ENCODE measurements at places on chromosomes 5 and 9.
A peak's percentile ranks its signal among the peaks of the same experiment; 100 is the strongest.

GRCh38 chr5:156383510-156384265, 56.7 kb downstream of the SGCD start:
- no peak for DNase-seq

- no peak for DNase-seq
These were observed 761.7 kb upstream of the ARRDC3 start for GRCh38 chr5:92144824-92145223.

GRCh38 chr9:4021621-4022213, 278.2 kb downstream of the GLIS3 start:
- no peak for DNase-seq

- DNase-seq: no peak
These were observed 17.4 kb upstream of the PITX1 start for GRCh38 chr5:135051399-135051798.

DNA sequence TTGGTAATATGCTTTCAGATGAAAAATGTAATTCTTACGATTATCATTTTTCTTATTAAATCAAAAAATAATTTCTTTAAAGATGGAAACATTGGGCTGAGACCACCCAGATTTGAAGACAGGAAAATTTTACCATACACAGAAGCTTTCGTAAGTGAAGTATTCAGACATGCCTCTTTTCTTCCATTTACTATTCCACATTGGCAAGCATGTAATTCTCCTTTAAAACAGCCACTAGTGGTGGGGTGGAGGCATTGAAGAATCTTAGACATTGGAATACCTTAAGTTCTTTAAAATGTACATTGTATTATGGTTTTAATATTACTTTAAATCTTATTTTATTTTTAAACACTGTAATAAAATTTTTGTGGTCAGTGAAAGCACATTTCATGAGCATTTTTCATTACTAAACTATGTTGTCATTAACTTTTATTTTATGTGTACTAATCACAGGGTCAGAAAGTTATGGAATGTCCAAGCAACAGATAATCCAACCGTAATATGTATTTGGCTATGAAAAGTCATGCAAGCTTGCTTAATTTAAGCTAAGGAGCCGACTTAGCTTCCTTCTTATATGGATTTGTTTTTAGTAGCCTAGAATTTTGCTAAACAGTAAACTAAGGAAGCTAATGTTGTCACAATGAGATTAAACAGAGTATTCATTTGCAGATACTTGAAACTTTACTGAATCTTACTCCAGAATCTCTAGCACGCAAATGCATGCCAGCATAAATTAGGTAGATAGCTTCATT, 97.4 kb upstream of the ALDH1A1 start:
- DNase-seq: no peak

- DNase-seq: peak; percentile 54
These were observed 41.9 kb upstream of the SLC36A1 start for GRCh38 chr5:151405334-151406160.

GRCh38 chr5:111748304-111748763, 8.7 kb downstream of the NREP start:
- peak; percentile 8 for DNase-seq

DNA sequence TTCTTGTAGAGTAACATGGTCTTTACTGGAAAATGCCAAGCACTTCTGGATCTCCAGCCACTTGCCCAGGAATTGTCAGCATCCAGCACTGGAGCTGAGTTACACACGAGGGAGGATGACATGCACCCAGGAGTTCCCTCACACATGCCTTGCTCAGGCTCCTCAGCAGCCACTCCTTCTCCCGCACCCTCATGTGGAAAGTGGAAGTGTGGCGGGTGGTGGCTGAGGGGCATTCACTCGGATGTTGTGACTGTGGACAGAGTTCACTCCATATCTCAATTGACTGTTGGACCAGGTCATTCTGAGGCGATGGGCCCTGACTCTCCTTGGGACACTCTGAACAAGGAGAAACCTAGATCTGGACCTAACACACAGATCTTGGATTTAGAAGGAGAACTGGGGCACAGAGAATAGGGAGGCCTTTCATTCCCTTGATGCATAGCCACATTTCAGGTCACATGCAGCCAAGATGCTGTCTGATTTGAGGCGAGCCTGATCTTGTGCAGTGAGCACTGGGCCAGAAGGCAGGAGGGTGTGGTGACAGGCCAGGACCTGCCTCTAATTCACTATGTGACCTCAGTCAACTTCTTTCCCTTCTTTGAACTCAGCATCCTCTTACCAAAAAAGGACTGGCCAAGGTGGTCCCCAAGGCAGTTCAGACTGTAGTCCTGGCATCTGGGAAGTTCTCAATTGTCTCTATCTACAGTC, 62.1 kb downstream of the CYSTM1 start:
- no peak for DNase-seq

- DNase-seq: peak; percentile 77
These were observed 43.1 kb downstream of the NACC2 start for GRCh38 chr9:136051837-136052471.

DNA sequence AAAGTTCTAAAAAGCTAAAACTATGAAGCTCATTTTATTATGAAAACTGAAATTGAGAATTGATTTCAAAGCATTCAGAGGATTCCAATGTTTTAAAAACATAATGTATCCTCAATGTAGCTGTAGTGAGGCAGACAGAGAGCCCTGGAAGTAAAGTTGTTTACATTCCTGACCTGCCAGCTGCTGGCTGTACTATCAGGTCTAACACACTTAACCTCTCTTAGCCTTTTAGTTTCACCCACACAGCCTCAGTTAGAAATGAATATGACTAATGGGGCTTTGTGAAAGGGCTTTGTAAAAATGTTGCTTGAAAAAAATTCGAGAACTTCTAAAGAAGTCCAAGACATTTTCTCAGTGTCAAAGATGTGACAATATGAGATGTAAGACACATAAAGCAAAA, 122.6 kb downstream of the FBXL17 start:
- DNase-seq: no peak

- DNase-seq: no peak
These were observed 49.1 kb downstream of the SEMA4D start for GRCh38 chr9:89448821-89449220.

DNA sequence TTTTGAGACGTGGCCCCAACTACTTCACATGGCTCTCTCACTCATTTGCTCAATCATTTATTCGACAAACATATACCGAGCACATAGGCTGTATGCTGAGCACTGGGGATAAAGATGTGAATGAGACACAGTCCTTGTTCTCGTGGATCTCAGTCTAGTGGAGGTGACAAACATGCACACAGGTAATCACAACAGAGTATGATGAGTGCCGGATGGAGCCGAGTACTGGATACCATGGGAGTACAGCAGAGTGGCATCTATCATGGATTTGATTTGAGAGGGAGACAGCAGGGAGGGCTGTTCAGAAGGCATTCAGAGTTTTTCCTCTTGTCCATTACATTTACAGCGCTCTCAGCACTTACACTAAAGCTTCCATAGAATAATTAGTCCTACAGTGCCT, 259.8 kb downstream of the SLIT3 start:
- no peak for DNase-seq

DNA sequence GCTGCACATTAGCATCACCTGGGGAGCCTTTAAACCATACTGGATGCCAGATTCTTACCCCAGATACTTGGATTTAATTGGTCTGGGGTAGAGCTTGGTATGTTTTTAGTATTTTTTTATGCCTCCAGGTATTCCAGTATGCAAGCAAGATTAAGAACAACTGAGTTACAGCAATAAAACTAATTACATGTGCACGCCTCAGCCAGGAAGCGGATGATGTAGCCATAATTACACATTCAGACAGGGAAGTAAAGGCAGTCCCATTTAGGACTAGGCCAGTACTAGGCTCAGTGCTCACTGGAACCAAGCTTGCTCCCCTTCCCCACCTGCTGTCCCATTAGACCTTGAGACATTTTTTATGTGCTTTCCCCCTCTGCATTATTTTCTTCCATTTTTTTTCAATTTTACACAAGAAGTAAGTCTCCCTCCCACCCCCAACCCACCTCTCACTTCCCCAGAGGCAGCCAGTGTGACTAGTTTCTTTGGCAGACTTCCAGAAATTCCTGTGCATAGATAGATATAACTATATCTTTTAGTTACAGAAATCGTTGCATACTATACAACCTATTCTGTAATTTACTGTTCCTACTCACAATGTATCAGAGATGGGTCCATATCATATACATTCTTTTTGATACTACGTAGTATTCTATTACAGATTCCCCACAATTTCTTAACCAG, 7.1 kb upstream of the GNAQ start:
- peak; percentile 74 for DNase-seq

GRCh38 chr9:112311497-112311896, 21.9 kb downstream of the PTBP3 start:
- no peak for DNase-seq

GRCh38 chr5:56202483-56202882, 30.6 kb downstream of the ANKRD55 start:
- peak; percentile 50 for DNase-seq

DNA sequence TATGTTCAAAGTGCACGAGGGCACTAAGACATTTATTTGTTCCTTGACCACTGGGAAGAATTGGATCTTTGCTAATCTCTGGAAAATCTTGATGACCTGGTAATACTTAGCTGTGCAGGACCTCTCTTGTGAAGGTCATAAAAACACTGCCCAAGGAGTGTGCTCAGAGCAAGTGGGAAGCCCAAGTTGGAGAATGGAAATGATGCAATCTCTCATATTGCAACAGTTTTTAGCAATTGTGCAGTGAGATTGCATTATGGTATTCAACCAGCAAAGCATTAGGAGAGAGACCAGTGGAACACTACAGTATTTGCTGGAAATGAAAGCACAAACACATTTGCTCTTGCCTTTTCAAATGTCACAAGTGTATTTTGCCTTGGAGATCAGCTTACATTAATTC, 34.5 kb downstream of the TXNDC8 start:
- peak; percentile 15 for DNase-seq

GRCh38 chr9:78236551-78236910, 656 bp downstream of the CEP78 start:
- peak; percentile 50 for DNase-seq

DNA sequence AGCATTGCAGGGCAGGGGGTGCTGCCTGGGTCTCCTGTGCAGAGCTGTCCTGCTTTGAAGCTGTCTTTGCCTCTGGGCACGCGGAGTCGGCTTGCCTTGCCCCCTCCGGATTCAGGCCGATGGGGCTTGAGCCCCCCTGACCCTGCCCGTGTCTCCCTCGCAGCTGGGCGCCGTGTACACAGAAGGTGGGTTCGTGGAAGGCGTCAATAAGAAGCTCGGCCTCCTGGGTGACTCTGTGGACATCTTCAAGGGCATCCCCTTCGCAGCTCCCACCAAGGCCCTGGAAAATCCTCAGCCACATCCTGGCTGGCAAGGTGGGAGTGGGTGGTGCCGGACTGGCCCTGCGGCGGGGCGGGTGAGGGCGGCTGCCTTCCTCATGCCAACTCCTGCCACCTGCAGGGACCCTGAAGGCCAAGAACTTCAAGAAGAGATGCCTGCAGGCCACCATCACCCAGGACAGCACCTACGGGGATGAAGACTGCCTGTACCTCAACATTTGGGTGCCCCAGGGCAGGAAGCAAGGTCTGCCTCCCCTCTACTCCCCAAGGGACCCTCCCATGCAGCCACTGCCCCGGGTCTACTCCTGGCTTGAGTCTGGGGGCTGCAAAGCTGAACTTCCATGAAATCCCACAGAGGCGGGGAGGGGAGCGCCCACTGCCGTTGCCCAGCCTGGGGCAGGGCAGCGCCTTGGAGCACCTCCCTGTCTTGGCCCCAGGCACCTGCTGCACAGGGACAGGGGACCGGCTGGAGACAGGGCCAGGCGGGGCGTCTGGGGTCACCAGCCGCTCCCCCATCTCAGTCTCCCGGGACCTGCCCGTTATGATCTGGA, 2.7 kb downstream of the CEL start:
- DNase-seq: no peak

DNA sequence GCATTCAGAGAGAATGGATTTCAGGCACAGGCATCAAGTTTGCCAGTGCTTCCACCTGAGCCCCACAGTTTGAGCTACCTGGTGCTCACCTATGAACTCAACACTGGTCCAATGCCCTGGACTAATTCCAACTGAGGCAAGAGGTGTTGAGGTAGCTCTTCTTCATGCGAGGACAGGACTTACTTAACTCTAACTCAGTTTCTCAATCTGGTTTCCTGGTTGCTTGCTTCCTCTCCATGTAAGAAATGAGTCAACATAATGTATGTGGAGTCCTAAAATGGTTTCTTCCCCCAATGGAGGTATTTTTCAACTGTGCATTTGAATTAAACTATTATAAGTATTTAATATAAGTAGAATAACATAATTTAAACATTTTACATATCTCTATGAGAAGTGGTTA, 523.6 kb upstream of the DAB2 start:
- DNase-seq: no peak

- DNase-seq: no peak
These were observed 141.1 kb upstream of the TLE4 start for GRCh38 chr9:79430619-79431018.

- DNase-seq: peak; percentile 60
These were observed 722 bp downstream of the TBC1D9B start for GRCh38 chr5:179906795-179907555.

DNA sequence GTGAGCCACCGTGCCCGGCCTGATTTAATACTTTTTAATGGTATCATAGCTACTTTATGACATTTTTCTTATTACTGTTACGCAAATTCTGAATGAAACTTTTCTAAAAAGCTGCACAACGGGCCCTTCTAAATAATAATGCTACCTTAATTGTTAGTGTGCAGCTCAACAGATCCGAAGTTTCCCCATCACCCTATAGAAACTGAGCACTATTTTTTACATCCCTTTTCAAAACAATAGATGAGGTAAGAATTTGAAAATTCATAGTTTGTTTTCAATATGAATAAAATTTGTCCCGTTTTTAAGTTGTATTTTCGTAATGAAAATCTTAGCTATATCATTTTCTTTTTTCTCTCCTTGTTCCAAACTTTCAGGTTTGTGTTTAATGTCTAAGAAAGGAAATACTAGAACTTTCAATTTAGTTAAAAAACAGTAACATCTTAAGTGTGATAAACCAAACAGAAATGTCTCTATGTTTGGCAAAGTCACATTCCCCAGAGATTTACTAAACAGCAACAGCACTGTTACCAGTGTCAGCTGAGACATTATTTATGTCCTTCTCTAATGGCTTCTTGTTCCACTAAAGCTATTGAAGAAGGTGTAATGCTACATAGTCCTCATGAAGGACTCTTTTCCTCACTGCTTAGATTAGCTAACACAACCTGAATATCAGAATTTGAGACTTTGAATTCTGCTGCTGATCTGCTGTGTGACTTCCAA, 22.9 kb downstream of the KIF2A start:
- no peak for DNase-seq

DNA sequence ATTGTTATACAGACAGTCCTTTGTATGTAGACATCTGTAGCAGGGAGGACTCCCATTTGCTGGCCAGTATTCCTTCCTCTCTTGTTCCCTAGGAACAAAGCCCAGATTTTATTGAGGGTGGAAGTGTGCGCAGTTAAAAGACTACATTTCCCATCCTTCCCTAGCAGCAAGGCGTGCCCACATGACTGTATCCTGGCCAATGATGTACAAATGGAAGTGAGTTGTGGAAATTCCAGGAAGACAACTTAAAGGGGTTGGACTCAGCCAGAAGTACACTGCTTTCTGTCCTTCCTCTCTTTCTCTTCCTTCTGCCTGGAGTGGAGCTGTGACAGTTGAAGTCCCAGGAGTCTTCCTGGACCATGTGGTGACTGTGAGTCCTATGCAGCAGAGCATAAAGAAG, 89.0 kb downstream of the HRH2 start:
- no peak for DNase-seq

Measured in hematopoietic multipotent progenitor cell treated with erythropoietin and hydrocortisone succinate and interleukin-3 and kit ligand, for 6 days (in vitro differentiated cells).